Ovary (tissue), 10 donors: ENCODE measurements at places on chromosomes 6 and 20. TPM values are rescaled to one million over a fixed set of nuclear protein-coding genes. Genes with fewer than 3 reads are reported as not detected.

- DNase-seq = no peak
- no peaks in the 10 kb centered on the region for H3K27me3 ChIP-seq
- H3K36me3 ChIP-seq = no peaks in the 10 kb centered on the region
- no peak overlapping the region for H3K27ac ChIP-seq
Measured at GRCh38 chr6:159148641-159149040, 20.6 kb upstream of the FNDC1 start.

GRCh38 chr6:151160929-151161757 is 78.6 kb upstream of the AKAP12 start:
- no peak overlapping the region for H3K4me3 ChIP-seq
- H3K36me3 ChIP-seq = no peaks in the 10 kb centered on the region
- H3K27me3 ChIP-seq = no peaks in the 10 kb centered on the region
- H3K4me1 ChIP-seq = peaks cover 4% of the 10 kb centered on the region

- no peak overlapping the region for H3K27ac ChIP-seq
- no peaks in the 10 kb centered on the region for H3K36me3 ChIP-seq
- no peak overlapping the region for H3K4me3 ChIP-seq
- DNase-seq = no peak
- H3K27me3 ChIP-seq = no peaks in the 10 kb centered on the region
Measured at GRCh38 chr6:156697225-156697830, 79.8 kb upstream of the ARID1B start.

- no peaks in the 10 kb centered on the region for H3K4me1 ChIP-seq
- no peak for DNase-seq
- H3K36me3 ChIP-seq = no peaks in the 10 kb centered on the region
- H3K4me3 ChIP-seq = no peak overlapping the region
- H3K27ac ChIP-seq = no peak overlapping the region
- H3K27me3 ChIP-seq = no peaks in the 10 kb centered on the region
Measured at GRCh38 chr6:100475554-100476320, 11.0 kb upstream of the SIM1 start.

- DNase-seq = no peak
- no peaks in the 10 kb centered on the region for H3K36me3 ChIP-seq
- no peak overlapping the region for H3K27ac ChIP-seq
- H3K27me3 ChIP-seq = no peaks in the 10 kb centered on the region
- H3K4me3 ChIP-seq = no peak overlapping the region
- H3K4me1 ChIP-seq = peaks cover 2% of the 10 kb centered on the region
Measured at GRCh38 chr6:106253731-106254130, 71.8 kb downstream of the ATG5 start.

GRCh38 chr6:112800916-112801315 is 453.8 kb downstream of the RFPL4B start:
- H3K27ac ChIP-seq = no peak overlapping the region
- no peaks in the 10 kb centered on the region for H3K36me3 ChIP-seq
- H3K27me3 ChIP-seq = no peaks in the 10 kb centered on the region
- H3K4me3 ChIP-seq = no peak overlapping the region
- DNase-seq = no peak

DNA sequence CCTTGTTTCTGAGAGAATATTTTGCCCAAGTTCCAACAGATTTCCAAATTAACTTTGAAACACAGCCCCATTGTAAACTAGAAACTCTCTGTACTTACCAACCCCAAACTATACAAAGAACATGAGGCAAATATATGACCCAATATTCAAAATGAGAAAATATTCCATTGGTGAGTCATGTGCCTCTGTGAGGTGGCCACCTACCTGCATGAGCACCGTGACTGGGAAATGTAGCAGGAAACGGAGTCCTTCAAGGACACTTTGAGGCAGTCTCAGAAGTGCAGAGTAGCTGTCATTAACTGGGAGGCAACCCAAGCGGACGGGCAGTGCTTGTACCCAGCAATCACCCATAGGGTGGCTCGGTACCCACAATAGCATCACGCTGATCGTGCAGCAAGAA is 335.5 kb upstream of the NOX3 start:
- no peaks in the 10 kb centered on the region for H3K36me3 ChIP-seq
- no peak for DNase-seq
- H3K4me1 ChIP-seq = no peaks in the 10 kb centered on the region
- H3K4me3 ChIP-seq = no peak overlapping the region

DNA sequence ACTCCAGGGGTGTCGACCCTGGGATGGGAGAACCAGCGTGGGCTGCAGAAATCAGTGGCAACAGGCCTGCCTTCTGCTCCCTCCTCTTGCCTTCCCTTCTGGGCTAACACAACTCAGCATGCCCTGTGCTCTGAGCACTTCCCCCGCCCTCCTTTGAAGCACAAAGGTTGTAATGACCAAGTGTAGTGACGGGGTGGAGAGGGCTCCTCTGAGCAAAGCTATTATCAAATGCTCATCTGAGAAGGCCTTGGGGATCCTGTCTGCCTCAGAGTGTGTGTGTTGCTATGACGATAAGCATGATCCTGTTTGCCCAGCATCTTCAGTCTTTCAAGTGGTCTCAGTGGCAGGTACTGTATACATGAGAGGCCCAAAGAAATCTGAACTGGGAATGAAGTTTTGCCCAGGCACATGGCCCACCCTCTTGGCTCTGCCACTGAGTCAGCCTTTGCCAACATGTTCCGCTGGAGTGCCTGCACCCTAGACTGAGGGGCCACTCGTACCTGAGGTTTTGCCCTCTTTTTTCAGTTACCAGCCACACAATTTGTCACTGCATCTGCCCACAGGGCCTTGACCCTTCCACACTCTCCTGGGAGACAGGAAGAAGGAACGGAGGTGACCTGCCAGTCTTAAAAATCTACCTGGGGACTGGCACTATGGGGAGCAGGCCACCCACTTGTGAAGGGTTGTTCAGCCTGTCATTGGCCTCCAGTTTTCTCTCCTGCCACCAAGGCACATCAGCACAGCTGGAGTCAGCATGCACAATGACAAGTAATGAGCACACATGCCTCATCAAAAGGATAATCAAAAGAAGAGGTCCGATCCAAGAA is 74.5 kb downstream of the GFOD1 start:
- no peak overlapping the region for H3K4me3 ChIP-seq
- no peaks in the 10 kb centered on the region for H3K4me1 ChIP-seq
- no peak for DNase-seq
- H3K36me3 ChIP-seq = no peaks in the 10 kb centered on the region

Gene AVP
- total RNA-seq = not detected

Gene PTPRT
- total RNA-seq = under 0.01 TPM

Gene FRMD1
- not detected for total RNA-seq

Gene RIPOR2
- 1.1 TPM for total RNA-seq
